Psoas muscle (tissue), 8 donors: ENCODE measurements at places on chromosomes 12 and 14. TPM values are rescaled to one million over a fixed set of nuclear protein-coding genes. Genes with fewer than 3 reads are reported as not detected.

FGF23 gene
- not detected for total RNA-seq

CISTR gene
- total RNA-seq, result not detected

VDR gene
- 6.1 TPM for total RNA-seq

ENDOU gene
- total RNA-seq, result 0.13 TPM

C3AR1 gene
- total RNA-seq, result 2.9 TPM

RAPGEF3 gene
- total RNA-seq, result 14.7 TPM

MMP17 gene
- total RNA-seq, result 1.0 TPM

WIF1 gene
- total RNA-seq, result not detected

RND1 gene
- 0.15 TPM for total RNA-seq

RASAL1 gene
- not detected for total RNA-seq

MYH6 gene
- total RNA-seq, result 245 TPM

PCED1B gene
- total RNA-seq, result 0.89 TPM

SERPINA12 gene
- not detected for total RNA-seq

TOMM20L gene
- total RNA-seq, result not detected

LRTM2 gene
- total RNA-seq, result not detected

MARCHF9 gene
- total RNA-seq, result 8.3 TPM

ANO2 gene
- 9.3 TPM for total RNA-seq

HOXC4 gene
- 1.6 TPM for total RNA-seq

ADAM21 gene
- 0.26 TPM for total RNA-seq

PRH2 gene
- not detected for total RNA-seq

KCNH3 gene
- total RNA-seq, result not detected

TRIAP1 gene
- 24.4 TPM for total RNA-seq

BDKRB2 gene
- total RNA-seq, result 0.11 TPM

GLIPR1L1 gene
- total RNA-seq, result not detected

PTCSC3 gene
- total RNA-seq, result not detected

CIROP gene
- not detected for total RNA-seq

OR4E2 gene
- not detected for total RNA-seq

TMEM117 gene
- total RNA-seq, result 4.5 TPM

PSMD9 gene
- 29.0 TPM for total RNA-seq

GARIN6 gene
- not detected for total RNA-seq

FOXG1 gene
- total RNA-seq, result not detected

TAS2R13 gene
- 0.13 TPM for total RNA-seq

C12orf54 gene
- not detected for total RNA-seq

SLC35F4 gene
- not detected for total RNA-seq
